ENCODE measurements at places on chromosomes 3 and 15.
A peak's percentile ranks its signal among the peaks of the same experiment; 100 is the strongest.

GRCh38 chr3:134354612-134355251 lies 19.5 kb downstream of the AMOTL2 start:
- DNase-seq: no peak

DNA sequence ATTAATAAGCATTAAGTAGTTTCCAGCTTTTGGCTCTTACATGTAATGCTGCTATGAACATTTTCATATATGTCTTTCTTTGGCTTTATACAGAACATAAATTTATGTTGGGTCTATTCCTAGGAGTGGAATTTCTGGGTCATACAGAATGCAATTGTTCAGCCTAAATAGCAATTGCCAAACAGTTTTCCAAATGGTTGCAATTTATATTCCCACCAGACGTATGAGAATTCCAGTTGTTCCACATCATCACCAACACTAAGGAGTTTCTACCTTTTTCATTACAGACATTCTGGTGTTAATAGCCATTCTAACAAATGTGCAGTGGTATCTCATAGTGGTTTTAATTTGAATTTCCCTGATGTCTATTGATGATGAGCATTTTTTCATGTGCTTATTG lies 160.1 kb upstream of the TMC3 start:
- DNase-seq: no peak

GRCh38 chr15:57592836-57593420 lies 1.2 kb downstream of the MYZAP start:
- DNase-seq: no peak

GRCh38 chr3:40187945-40188344 lies 121.6 kb upstream of the EIF1B start:
- no peak for DNase-seq

DNA sequence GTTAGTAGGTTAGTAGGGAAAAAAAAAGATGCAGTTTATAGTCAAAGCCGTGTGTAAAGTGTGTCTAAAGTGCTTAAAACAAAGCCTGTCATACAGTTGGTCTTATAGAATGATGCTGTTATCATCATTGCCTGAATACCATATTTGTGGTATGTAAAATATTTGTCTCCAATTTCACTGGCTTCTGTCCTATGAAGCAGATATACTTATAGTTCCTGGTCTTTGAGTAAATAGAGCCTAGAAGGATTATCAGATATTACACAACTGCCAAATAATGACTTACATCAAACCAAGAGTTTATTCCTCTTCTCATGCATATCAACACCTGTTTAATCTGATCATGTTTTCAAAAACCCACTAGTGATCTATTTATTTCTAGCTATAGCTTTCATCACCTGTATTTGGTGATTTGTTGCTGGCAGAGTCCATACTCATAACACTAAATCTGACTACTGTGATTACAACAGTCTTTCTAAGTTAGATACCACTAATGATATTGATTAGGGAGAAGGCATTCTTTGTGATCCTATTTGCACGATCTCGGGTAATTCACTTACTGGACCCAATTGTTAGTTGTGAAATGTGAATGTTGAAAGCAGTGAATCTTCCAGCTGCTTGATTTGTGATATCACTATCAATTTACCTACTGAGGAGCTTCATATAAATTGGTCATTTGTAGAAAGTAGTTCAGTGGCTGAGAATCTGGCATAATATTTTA lies 413.7 kb downstream of the LPP start:
- DNase-seq: no peak

DNA sequence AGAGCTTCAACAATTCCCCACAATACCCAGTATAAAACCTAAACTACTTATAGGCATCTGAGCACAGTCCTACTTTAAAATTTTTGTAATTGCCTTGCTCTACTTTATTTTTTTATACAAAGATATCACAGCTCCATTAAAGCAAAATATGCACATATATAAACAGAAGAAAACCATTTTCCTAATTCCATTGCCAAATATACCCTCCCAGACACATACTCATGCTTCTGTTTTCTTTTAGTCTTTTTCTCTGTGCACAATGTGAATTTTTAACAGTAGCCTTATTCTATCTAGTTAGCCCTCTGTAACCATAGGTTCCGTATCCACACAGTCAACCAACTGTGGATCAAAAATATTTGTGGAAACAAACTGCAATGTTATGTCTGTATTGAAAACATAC lies 260.5 kb downstream of the SCAPER start:
- DNase-seq: no peak

GRCh38 chr3:184602372-184603150 lies 41.0 kb downstream of the EPHB3 start:
- no peak for DNase-seq

DNA sequence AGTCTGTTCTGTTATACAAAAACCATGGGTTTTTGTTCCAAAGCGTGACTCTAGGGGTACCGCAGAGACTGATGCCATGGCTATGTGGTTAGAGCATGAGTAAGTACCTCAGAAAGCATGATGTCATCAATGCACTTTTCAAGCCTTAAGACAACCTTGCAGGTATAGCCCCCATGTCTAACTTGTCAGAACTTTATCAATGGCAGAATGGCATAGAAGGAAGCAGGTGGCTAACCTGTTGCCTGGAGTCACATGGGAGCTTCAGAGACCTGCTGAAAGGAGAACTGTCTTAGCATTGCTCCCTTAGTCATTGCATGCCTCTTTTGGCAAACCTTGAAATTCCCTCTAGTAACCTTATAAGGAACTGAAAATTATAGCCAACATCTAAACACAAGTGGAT lies 52.5 kb downstream of the EOMES start:
- no peak for DNase-seq

GRCh38 chr3:148828136-148828690 lies 602 bp downstream of the CPB1 start:
- DNase-seq: no peak

GRCh38 chr3:1082108-1082507 lies 10.7 kb upstream of the CNTN6 start:
- peak; percentile 1 for DNase-seq

- DNase-seq: no peak
Measured at GRCh38 chr3:169266351-169266750, 397.2 kb downstream of the MECOM start.

DNA sequence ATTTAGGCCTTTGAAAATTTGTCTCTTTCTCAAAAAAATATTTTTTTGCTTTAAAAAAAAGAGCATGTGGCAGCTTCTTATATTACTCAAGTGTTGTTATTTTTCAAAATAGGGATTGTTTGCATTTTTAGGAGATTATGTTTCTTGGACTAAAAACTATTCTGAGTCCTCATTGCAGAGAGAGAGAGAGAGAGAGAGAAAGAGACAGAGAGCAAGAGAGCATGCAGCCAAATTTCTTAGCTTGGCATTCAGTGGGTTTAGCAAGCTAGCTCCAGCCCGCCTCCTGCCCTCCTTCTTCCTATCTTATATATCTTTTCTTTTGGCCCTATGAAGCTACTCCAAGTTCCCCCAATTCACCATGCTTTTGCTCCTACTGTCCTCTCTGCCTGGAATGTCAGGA lies 55.7 kb downstream of the CEMIP start:
- DNase-seq: no peak

GRCh38 chr15:69954666-69955065 lies 143.1 kb downstream of the TLE3 start:
- no peak for DNase-seq

- DNase-seq: no peak
Measured at GRCh38 chr3:108404368-108404767, 106.0 kb downstream of the MYH15 start.

DNA sequence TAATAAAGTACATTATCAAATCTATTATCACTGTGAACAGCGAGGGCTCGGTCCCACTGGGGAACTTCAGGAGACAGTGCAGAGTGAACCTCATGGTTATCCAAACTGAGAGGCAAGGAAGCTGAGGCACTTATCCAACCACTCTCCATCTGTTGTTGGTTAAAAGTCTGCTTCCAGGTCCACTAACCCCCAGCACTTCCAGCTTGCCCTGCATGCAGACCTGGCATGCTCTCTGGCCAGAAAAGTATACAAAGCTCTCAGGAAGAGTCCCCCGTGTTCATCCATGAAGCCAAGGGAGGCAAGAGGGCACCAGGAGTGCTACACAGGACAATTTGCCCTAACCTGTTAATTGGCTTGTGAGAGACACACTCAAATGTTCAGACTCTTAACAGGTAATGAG lies 36.0 kb downstream of the FBN1 start:
- DNase-seq: peak; percentile 41

DNA sequence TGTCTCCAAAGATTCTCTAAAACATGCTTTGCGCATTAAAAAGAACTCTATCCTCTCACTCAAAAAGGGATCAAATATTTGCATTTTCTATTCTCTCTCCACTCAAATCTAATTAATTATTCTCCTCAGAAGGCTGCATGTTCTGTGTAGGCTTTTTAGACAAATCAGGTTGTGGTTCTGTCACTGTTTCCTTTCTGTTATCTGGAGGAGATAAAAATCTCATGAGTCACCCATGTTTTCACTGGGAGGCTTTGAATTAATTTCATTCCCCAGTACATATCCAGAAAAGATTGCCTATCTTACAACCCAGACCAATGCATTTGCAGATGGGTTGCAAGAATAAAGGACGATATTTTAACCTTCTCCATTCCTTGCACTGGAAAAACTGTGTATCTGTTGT lies 446.5 kb downstream of the GRM7 start:
- DNase-seq: no peak

- no peak for DNase-seq
Measured at GRCh38 chr3:1902416-1902815, 196.2 kb upstream of the CNTN4 start.

DNA sequence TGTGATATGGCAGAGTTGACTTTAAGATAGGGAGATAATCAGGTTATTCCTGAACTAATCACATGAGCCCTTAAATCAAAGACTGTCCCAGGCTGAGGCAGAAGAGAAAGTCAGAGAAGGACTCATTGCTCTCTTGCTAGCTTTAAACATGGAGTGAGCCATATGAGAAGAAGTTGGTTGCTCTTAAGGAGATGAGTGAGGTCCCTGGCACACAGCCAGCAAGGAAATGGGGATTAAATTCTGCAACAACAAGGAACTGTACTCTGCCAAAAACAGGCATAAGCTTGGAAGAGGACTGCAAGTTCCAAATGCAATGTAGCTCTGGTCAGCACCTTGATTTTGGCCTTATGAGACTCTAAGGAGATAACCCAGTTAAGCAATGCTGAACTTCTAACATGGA lies 457.0 kb downstream of the PLOD2 start:
- DNase-seq: no peak

DNA sequence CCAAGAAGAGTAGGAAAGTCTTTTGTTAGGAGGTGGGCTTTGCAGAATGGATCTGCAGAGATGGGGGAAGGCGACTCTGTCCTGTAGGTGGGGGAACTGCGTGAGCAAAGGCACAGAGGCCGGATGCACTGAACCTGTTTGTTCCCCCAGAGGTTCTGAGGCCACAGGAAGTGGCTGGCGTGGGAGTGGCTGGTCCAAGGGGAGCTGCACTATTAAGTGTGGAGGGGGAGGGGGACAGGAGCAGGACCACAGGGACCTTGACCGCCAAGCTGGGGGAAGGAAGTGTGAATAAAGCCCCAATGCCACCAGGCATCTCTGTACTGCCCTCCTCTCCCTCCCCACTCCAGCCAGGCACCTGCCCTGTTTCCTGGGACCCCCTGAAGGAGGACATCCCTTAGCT lies 51.8 kb downstream of the CYP11A1 start:
- DNase-seq: no peak

DNA sequence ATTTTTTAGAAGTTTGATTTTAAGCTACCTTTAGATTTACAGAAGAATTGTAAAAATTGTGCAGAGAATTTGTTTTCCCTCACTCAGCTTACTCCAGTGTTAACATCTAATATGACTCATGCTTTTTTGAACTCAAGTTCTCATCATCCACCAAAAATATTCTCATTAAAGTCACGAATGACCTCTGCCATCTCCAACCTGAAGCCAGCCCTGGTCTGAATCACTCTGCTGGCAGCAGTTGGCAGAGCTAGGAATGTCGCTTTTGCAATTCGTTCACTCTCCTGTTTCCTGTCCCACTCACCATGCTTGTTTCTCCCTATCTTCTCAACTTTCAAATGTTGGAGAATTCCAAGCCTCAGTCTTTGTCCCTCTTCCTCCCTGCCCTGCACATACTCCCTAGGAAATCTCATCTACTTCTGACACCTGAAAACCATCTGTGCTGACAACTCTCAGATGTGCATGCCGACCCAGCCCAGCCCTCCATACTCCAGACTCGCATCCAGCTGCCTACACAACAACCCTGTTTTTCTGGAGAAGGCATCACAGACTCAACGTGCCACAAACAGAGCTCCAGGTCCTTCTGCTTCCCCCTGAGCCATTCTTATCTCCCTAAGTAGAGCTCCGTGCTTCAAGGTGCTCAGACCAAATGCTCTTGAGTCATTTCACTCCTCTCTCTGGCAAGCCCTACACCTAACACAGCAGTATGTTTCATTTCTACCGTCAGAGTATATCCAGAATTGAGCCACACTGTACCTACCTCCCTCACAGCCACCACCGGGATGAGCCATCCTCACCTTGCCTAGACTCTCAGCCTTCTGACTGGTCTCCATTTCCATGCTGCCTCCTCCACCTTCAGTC lies 24.9 kb downstream of the PRR23E start:
- DNase-seq: no peak

DNA sequence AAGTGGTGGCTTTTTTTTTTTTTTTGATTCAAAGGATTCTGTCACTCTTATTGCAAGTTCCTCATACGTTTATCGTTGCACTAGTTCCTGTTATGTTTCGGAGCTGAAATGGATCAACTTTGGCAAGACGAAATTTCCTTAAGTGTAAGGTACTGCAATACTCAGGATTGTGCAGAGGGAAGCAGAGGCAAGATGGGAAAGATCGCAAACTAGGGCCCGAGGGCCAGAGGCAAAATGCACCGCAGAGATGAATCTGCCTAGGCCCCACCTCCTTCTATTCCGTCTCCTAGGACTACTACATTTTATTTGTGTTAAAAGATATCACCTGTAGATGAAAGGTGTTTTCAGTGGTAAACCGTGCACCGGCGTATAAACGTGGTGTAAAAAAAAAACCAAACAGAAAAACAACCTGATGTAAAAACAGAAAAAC lies 331 bp downstream of the RNU6-1 start:
- DNase-seq: no peak

GRCh38 chr3:48189321-48189720 lies 1.1 kb upstream of the CDC25A start:
- DNase-seq: no peak

DNA sequence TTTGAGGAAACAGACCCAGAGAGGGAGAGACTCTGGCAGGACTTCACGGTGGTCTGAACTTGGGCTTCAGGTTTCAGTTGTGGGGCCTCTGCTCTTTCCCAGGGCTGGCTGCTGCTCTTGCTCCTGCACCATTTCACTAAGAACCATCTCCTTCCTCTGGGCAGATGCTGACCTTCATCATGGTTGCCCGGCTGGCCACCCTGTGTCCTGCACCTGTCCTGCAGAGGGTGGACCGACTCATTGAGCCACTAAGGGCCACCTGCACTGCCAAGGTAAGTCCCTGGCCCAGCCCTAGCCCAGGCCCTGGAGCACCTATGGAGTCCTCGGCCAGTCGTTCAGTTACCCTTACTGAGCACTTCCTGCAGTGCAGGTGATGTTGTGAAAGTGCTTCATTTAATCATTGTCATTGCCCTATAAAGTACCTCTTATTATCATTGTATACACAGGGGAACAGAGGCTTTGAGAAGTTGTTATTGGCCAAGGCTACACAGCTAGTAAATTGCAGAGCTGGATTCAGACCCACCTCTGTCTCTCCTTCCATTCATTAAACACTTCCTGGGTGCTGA lies 10.0 kb downstream of the RPL32 start:
- DNase-seq: no peak

Data from smooth muscle cell of the brain vasculature (primary cell).